ENCODE measurements at places on chromosomes 7 and 10. TPM values are rescaled to one million over a fixed set of nuclear protein-coding genes. Genes with fewer than 3 reads are reported as not detected.

Gene HSPA12A
- total RNA-seq, result 0.18 TPM

Gene ASB10
- total RNA-seq, result not detected

DNA sequence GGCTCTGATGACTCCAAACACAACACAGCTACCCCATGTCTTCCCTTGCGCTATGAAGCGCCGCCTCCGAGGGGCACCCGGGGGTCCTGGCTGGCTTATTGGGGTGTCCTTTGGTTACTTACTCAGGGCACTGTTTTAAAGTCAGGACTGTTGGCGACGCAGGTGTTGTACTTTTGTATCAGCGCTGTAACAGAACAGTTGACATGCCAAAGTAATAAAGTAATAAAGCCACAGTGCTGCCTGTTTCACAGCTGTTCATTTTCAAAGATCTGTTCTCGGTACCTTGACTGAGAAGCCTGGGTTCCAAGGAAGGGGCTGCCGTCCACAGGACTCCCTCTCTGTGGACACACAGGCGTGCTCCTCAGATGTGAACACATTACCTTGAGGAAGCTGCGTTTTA is 64.1 kb downstream of the WDR37 start:
- H3K4me1 ChIP-seq, result peaks cover 24% of the 10 kb centered on the region
- H3K27ac ChIP-seq, result no peak overlapping the region
- no peaks in the 10 kb centered on the region for H3K27me3 ChIP-seq
- peaks cover 87% of the 10 kb centered on the region for H3K36me3 ChIP-seq

- no peak for DNase-seq
- no peaks in the 10 kb centered on the region for H3K4me1 ChIP-seq
- no peak overlapping the region for H3K4me3 ChIP-seq
These were observed 220.9 kb upstream of the PPP2R2D start for GRCh38 chr10:131679926-131680325.

DNA sequence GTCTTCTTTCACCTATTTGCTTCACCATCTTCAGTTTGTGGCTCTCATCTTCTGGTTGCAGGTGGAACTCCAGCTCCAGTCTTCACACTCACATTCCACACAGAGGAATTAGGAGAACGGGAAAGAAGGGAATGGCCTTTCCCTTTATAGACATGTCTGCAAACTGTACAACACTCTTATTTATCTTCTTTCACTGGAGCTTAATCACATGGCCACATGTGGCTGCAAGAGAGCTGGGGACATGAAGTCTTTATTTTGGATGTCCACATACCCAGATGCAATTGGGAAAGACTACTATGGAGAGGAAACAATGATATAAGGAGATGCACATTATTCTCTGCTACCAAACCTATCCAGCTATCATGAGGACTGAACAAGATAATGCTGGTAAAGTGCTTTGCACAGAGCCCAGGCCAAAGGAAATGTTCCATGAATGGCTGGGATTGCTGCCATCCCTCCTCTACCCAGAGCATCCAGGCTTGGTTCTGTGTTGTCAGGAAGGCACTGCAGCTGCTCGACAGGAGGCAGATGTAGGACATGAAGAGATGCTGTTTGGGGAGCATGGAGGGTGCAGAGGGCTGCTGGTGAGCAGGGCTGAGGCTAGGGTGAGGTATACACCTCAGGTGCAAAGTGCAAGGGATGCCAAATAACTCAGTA is 183.8 kb upstream of the TBX20 start:
- no peaks in the 10 kb centered on the region for H3K36me3 ChIP-seq
- H3K27me3 ChIP-seq, result peaks cover 10% of the 10 kb centered on the region
- H3K4me1 ChIP-seq, result no peaks in the 10 kb centered on the region
- no peak overlapping the region for H3K4me3 ChIP-seq

DNA sequence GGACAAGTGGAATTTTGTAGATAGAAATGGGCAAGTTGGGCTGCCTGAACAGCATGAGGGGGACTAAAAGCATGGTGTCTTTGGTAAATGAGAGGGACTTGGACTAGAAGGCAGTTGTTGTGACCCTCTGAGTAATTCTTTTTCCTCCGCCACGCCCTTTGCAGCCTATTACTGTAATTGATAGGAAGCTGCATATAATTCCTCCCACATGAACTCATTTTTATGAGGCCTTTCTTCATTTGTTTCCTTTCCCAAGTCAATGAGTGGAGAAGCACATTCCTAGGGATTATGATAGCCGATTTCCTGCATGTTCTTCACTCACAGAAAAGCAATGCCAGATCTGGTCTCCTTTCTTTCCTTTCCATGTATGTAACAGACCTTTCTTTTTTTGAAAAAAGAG is 27.7 kb downstream of the ZSCAN25 start:
- no peak overlapping the region for H3K4me3 ChIP-seq
- no peak for DNase-seq
- no peak overlapping the region for H3K27ac ChIP-seq
- no peaks in the 10 kb centered on the region for H3K27me3 ChIP-seq
